ENCODE measurements at places on chromosomes 5 and 9.
A peak's percentile ranks its signal among the peaks of the same experiment; 100 is the strongest.

- DNase-seq: no peak
These were observed 11.6 kb upstream of the CEL start for GRCh38 chr9:133050142-133050541.

- peak; percentile 83 for DNase-seq
These were observed 208.9 kb downstream of the TRIO start for GRCh38 chr5:14351845-14352712.

GRCh38 chr5:91022518-91022917 is 360.6 kb downstream of the ARRDC3 start:
- no peak for DNase-seq

DNA sequence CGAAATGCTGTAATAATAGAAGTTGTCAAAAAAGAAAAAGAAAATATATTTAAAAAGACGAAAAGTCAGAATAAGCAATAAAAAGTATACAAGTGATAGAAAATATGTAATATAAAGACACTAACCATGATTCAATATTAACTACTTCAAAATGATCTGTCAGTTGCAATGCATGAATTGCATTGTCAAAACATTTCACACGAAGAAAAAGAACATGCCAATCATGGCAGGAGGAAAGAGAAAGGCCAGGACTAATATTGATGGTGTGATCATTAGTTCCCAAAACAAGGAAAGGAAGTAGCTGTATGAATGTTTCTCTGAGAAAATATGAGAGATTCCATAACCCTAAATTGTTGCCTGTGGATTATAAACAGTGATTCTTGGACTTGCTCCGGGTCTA is 7.4 kb upstream of the GRAMD2B start:
- DNase-seq: no peak

GRCh38 chr5:39199335-39199734 is 20.0 kb downstream of the FYB1 start:
- DNase-seq: no peak

GRCh38 chr5:54302267-54302687 is 8.1 kb downstream of the ARL15 start:
- DNase-seq: no peak

DNA sequence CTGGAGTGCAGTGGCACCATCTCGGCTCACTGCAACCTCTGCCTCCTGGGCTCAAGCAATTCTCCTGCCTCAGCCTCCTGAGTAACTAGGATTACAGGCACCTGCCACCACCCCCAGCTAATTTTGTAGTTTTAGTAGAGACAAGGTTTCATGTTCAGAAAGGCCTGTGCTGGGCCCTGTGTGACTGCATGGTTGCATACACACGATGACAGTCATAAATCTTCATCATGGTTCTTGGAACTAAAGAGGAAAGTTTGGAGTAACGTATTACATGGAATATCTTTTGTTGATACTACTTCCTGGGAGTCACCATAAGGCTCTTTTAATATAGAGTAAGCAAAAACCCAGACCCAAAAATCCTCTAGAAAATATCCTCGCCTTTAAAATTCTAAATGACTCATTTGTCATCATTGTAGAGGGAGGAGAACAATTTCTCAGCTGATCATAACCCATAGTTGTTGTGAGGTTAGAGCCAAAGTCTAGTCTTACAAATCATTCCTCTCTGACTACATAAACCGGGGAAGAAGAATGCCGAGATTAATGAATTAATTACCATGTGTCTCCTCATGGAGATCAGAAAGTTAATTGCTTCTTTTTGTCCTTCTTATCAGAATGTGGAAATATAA is 47.0 kb downstream of the KLF9 start:
- DNase-seq: no peak

Measured in SK-N-SH (cell line).